ENCODE measurements at places on chromosomes 1 and 21. TPM values are rescaled to one million over a fixed set of nuclear protein-coding genes. Genes with fewer than 3 reads are reported as not detected.

DNA sequence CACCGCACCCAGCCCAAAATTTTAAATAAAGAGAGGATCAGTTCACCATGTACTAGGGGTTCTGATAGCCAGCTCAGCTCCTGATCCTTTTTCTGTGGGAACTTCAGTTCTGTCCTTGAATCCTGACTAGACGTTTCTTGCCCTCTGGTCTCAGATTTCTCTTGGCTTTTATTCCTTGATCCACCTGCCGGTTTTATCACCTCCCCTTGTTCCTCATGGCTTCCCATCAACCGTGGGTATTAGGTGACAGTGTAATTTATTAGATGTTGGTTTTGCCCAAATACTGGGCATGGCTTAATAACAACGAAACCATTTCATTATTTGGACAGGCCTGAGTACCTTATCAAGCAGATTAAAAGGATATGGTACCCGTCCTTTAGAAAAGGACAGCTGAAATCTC lies 22.5 kb downstream of the SLC45A1 start:
- DNase-seq: no peak
- H3K27me3 ChIP-seq: no peaks in the 10 kb centered on the region
- peaks cover 2% of the 10 kb centered on the region for H3K36me3 ChIP-seq
- no peak overlapping the region for H3K4me3 ChIP-seq
- H3K4me1 ChIP-seq: no peaks in the 10 kb centered on the region

DNA sequence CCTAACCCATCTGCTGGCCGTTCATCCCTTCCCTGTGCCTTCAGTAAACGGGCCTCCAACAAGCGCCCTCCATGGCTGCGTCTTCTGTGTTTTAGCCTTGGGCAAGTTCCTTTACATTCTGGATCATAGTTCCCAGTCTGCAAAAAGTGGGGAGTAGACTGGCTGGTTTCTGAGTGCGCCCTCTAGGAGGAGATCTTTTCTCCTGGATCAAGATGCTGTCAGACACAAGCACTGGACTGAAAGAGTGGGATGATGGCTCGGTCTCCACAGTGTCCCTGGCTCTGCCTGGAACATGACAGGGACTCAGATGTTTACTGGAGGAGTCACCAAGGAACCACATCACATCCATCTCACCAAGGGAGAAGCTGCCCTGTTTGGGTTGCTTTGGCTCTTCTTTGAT lies 88.8 kb downstream of the PRDM2 start:
- H3K4me3 ChIP-seq: no peak overlapping the region
- peaks cover 32% of the 10 kb centered on the region for H3K36me3 ChIP-seq
- H3K27ac ChIP-seq: no peak overlapping the region
- DNase-seq: no peak
- no peaks in the 10 kb centered on the region for H3K27me3 ChIP-seq

- DNase-seq: no peak
- no peaks in the 10 kb centered on the region for H3K27me3 ChIP-seq
- H3K4me3 ChIP-seq: peak overlapping the region; percentile 62
- no peaks in the 10 kb centered on the region for H3K36me3 ChIP-seq
Measured at GRCh38 chr1:228213917-228214808, 6.3 kb downstream of the OBSCN start.

- no peak overlapping the region for H3K27ac ChIP-seq
- no peaks in the 10 kb centered on the region for H3K36me3 ChIP-seq
- H3K27me3 ChIP-seq: no peaks in the 10 kb centered on the region
- H3K4me1 ChIP-seq: no peaks in the 10 kb centered on the region
- no peak overlapping the region for H3K4me3 ChIP-seq
- DNase-seq: no peak
Measured at GRCh38 chr1:69492286-69492685, 75.4 kb upstream of the LRRC7 start.

GRCh38 chr1:79708646-79709265 lies 702.2 kb upstream of the ADGRL4 start:
- no peaks in the 10 kb centered on the region for H3K4me1 ChIP-seq
- no peak for DNase-seq
- no peak overlapping the region for H3K27ac ChIP-seq
- no peaks in the 10 kb centered on the region for H3K36me3 ChIP-seq
- H3K27me3 ChIP-seq: no peaks in the 10 kb centered on the region
- H3K4me3 ChIP-seq: no peak overlapping the region

DNA sequence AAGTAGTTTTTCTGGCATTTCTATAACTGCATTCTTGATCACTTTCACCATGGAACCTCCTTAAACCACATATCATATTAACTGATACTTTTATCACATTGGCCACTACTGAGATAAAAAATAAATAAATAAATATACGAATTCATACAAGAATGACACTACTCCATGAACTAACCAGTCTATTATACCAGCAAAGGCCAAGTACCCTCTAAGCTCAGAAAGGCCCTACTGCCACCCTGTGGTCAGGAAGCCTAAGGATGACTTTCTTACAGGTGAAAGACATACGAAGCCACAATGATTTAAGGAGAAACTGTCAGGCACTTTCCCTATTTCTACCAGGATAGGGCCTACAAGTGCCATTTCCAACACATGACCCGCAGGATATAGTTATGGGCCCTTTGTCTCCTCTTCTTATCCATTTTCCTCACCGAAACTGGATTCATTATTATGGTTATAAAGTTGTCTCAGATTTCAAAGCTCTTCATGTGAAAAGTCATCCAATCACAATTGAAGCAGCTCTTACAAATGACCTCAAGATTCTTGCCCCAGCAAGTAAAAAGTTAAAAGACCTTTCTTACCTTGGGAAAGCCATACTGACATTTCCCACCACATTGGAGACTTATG lies 23.9 kb downstream of the DNAJC8 start:
- peaks cover 26% of the 10 kb centered on the region for H3K36me3 ChIP-seq
- no peak overlapping the region for H3K27ac ChIP-seq
- peaks cover 2% of the 10 kb centered on the region for H3K4me1 ChIP-seq
- no peak overlapping the region for H3K4me3 ChIP-seq

DNA sequence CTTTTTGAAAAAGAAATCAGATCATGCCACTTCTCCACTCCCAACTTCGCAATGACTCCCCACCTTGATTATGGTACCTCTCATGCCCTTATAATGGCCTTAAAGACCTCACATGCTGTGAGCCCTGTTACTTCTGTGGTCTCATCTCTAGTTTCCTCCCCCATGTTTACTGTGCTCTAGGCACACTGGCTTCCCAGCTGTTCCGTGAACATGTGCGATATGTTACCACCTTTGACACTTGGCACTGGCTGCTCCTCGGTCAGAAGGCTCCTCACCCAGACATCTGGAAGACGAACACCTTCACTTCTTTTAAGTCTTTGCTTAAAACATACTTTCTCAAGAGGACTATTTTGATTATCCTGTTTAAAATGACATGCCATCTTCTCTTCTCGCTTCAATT lies 14.3 kb upstream of the NTMT2 start:
- DNase-seq: no peak
- H3K4me1 ChIP-seq: no peaks in the 10 kb centered on the region
- no peak overlapping the region for H3K4me3 ChIP-seq
- H3K36me3 ChIP-seq: no peaks in the 10 kb centered on the region
- no peak overlapping the region for H3K27ac ChIP-seq

DNA sequence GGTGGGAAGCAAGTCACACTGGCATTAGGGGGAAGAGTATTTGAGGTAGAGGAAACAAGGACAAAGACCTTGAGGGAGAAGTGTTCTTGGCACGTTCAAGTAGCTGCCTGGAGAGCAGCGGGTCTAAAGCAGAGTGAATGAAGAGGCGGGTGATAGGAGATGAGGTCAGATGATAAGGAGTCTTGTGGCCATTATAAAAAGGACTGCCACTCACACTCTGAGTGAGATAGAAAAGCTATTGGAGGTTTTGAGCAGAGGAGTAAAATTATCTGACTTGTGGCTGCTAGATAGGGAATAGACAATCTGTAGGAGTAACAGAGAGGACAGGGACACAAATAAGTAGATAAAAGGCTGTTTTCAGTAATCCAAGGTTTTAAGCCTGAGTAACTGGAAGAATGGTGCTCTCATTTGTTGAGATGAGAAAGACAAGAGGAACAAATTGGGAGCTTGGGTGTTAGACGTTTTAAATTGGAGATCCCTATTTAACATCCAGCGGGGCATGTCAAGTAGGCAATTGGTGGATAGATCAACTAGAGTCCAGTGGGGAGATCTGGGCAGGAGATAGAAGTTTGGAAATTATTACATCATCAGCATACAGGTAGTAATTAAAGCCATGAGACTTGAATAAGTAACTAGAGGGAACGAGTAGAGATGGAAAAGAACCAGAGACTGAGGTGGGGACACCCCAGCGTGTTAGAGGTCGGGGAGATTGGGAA lies 43.7 kb downstream of the HENMT1 start:
- no peak overlapping the region for H3K4me3 ChIP-seq
- H3K36me3 ChIP-seq: no peaks in the 10 kb centered on the region
- no peak overlapping the region for H3K27ac ChIP-seq
- no peaks in the 10 kb centered on the region for H3K27me3 ChIP-seq

DNA sequence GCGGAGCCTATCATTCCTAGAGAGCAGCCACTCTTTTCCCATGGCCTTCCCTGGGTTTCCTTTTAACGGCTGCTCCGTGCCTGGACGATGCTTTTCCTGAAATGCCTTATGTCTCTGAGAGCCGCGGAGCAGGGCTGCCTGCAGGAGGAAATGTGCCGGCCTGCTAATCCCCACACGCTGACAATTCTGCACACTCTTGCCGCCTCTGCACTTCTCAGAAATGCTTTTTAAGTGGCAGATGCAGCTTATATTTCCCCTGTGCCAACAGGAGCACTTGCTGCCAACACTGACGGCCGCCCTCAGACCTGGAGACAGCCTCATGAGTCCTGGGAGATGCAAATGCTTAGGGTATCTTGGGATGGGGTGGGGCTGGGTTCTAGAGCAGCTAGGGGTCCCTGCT lies 253.2 kb downstream of the GRIK3 start:
- H3K27ac ChIP-seq: no peak overlapping the region
- H3K36me3 ChIP-seq: no peaks in the 10 kb centered on the region
- H3K4me1 ChIP-seq: no peaks in the 10 kb centered on the region

GRCh38 chr1:22702296-22703085 lies 8.1 kb upstream of the EPHB2 start:
- DNase-seq: no peak
- no peaks in the 10 kb centered on the region for H3K4me1 ChIP-seq
- H3K27ac ChIP-seq: no peak overlapping the region
- H3K4me3 ChIP-seq: no peak overlapping the region

GRCh38 chr1:209646558-209646957 lies 5.7 kb downstream of the LAMB3 start:
- H3K36me3 ChIP-seq: no peaks in the 10 kb centered on the region
- peaks cover 35% of the 10 kb centered on the region for H3K4me1 ChIP-seq
- H3K27ac ChIP-seq: no peak overlapping the region
- no peak for DNase-seq
- no peak overlapping the region for H3K4me3 ChIP-seq

- no peaks in the 10 kb centered on the region for H3K36me3 ChIP-seq
- H3K4me1 ChIP-seq: no peaks in the 10 kb centered on the region
- H3K27ac ChIP-seq: no peak overlapping the region
- no peak for DNase-seq
- no peak overlapping the region for H3K4me3 ChIP-seq
Measured at GRCh38 chr1:38613996-38614395, 245.6 kb downstream of the RRAGC start.

- H3K27me3 ChIP-seq: peaks cover 9% of the 10 kb centered on the region
- DNase-seq: no peak
- no peaks in the 10 kb centered on the region for H3K36me3 ChIP-seq
- H3K4me3 ChIP-seq: no peak overlapping the region
Measured at GRCh38 chr1:54653036-54653435, 11.4 kb downstream of the MROH7 start.

- peaks cover 58% of the 10 kb centered on the region for H3K36me3 ChIP-seq
- H3K4me1 ChIP-seq: peaks cover 7% of the 10 kb centered on the region
- H3K27ac ChIP-seq: no peak overlapping the region
- DNase-seq: no peak
- no peak overlapping the region for H3K4me3 ChIP-seq
Measured at GRCh38 chr21:42845296-42845965, 33.9 kb downstream of the WDR4 start.

DNA sequence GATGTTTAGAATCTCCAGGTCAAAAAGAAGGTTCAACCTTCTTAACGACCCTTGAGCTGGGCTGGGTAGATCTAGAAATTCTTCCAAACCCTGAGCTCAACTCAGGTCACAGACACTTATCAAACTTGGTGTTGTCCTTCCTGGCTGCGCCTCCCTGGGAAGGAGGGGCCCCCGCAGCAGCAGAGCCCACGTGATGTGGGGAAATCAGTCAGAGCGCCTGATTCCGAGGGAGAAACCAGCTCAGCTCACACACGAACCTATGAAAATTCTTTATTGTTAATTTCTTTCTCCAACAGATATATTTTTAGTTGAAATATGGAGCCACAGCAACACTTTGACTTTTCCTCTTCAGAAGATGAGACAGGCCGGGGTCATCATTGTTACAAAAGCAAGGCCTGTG lies 24.3 kb upstream of the CLSTN1 start:
- DNase-seq: no peak
- H3K4me3 ChIP-seq: no peak overlapping the region
- no peak overlapping the region for H3K27ac ChIP-seq
- H3K36me3 ChIP-seq: no peaks in the 10 kb centered on the region
- no peaks in the 10 kb centered on the region for H3K4me1 ChIP-seq
- H3K27me3 ChIP-seq: no peaks in the 10 kb centered on the region

- H3K27ac ChIP-seq: no peak overlapping the region
- H3K4me1 ChIP-seq: peaks cover 2% of the 10 kb centered on the region
- no peak overlapping the region for H3K4me3 ChIP-seq
Measured at GRCh38 chr1:46687093-46687659, 15.5 kb downstream of the TEX38 start.

- no peak overlapping the region for H3K27ac ChIP-seq
- DNase-seq: peak; percentile 46
Measured at GRCh38 chr1:115469703-115470476, 131.8 kb upstream of the NGF start.

DNA sequence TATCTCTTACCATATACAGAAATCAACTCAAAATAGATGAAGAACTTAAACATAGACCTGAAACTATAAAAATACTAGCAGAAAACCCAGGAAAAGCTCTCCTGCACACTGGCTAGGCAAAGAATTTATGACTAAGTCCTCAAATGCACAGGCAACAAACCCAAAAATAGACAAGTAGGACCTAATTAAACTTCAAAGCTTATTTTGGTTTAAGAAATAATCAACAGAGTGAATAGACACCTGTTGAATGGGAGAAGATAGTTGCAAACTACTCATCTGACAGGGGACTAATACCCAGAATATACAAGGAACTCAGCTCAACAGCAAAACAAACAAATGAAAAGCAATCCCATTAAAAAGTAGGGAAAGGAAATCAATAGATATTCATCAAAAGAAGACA lies 40.7 kb downstream of the WARS2 start:
- no peaks in the 10 kb centered on the region for H3K27me3 ChIP-seq
- no peak overlapping the region for H3K27ac ChIP-seq
- H3K4me1 ChIP-seq: no peaks in the 10 kb centered on the region
- H3K4me3 ChIP-seq: no peak overlapping the region
- H3K36me3 ChIP-seq: peaks cover 8% of the 10 kb centered on the region

GRCh38 chr1:153349363-153350320 lies 1.0 kb upstream of the PGLYRP4 start:
- H3K27ac ChIP-seq: no peak overlapping the region
- no peaks in the 10 kb centered on the region for H3K36me3 ChIP-seq
- peaks cover 18% of the 10 kb centered on the region for H3K4me1 ChIP-seq
- no peak for DNase-seq
- H3K27me3 ChIP-seq: peaks cover 14% of the 10 kb centered on the region

The GJA8 gene
- not detected for total RNA-seq

The IL10 gene
- 17.3 TPM for total RNA-seq

The TRIM67 gene
- not detected for total RNA-seq

The INSRR gene
- 0.05 TPM for total RNA-seq

The RGS18 gene
- 0.19 TPM for total RNA-seq

The WNT4 gene
- not detected for total RNA-seq

The DNASE2B gene
- not detected for total RNA-seq

The TMEM167B gene
- 32.6 TPM for total RNA-seq

The MFSD2A gene
- total RNA-seq: 6.0 TPM

The CHODL gene
- not detected for total RNA-seq
